ENCODE measurements at places on chromosomes 12 and 14.

DNA sequence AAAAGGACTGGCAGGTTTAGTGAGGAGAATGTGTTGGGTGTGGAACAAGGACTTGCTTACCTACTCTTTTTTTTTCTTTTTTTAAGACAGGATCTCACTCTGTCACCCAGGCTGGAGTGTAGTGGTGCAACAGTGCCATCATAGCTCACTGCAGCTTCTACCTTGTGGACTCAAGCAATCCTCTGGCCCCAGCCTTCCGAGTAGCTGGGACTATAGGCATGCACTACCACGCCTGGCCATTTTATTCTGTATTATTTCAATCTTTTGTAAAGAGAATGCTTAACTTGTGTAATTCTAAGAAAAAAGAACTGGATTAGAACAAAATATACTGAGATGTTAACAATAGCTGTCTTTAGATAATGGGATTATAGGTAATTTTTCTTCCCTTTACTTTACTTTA is 1.9 kb upstream of the VRTN start:
- DNase-seq, result no peak

- DNase-seq, result no peak
Measured at GRCh38 chr14:81178063-81178462, 42.7 kb downstream of the GTF2A1 start.

DNA sequence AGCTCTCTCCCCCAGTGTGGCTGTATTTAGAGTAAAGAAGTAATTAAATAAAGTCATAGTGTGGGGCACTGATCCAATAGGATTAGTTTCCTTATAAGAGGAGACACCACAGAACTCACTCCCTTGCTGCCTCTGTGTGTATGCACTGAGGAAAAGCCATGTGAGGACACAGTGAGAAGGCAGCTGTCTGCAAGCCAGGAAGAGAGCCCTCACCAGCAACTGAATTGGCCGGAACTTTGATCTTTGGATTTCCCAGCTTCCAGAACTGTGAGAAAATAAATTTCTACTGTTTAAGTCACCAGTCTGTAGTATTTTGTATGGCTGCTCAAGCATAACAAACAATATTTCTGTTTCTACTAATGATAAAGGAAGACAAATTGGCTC is 368.7 kb upstream of the PRICKLE1 start:
- DNase-seq, result no peak

GRCh38 chr12:33267641-33268040 is 172.0 kb downstream of the SYT10 start:
- no peak for DNase-seq

DNA sequence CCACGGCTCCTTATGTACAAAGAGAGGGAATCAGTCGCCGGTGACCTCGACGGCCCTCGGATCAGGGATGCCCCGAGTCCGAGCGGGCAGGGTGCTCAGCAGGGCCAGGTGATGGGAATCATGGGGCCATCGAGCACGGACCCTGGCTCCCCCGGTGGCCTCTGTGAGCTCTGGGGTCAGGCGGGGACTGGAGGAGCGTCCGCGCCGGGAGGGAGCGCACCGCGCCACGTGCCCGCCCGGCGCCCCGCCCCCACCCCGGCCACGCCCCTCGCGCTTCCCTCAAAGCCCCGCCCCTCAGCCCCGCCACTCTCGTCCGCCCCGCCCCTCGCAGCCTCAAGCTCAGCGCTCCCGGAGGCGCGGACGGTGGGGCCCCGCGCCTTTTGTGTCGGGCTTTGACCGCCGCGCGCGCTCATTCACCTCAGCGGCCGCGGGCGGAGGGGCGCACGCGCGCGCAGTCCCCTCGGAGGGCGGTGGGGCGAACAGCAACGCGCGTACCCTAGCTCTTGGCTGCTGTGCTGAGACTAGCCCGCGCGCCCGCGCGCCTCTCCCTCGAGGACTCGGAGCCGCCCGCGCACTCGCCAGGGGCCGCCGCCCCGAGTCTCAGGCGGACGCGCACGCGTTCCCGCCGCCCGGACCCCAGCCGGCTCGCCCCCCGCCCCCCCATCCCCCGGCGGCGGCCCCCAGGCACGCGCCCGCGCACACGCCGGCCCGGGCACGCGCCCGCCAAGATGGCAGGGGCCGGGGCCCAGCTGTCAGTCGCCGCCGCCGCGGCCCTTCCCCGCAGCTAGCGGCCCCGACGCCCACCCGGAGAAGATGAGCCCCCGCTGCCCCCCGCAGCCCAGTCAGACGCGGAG is 93.9 kb upstream of the EVL start:
- DNase-seq, result peak; percentile 60

DNA sequence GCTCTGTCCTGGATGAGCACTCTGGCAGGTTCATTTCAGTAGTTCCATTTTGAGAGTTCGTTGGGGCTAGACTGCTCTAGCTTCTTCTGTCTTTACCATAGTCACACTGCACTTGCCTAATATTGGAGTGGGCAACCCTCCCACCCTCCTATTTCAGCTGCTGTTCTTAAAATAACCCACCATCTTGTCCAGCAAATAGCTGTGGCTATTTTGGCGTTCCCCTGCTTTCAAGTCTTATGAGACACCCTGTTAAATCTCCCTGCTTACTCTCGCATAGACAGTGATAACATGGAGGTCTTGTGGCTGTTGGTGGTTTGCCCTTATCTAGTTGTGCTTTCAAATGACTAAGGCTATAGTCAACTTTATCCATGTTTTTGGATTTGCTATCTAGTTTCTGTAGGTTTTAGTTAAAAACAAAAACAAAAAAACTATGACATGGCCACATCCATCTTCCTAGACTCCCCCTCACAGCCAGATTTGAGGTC is 65.5 kb downstream of the LRP6 start:
- DNase-seq, result no peak

DNA sequence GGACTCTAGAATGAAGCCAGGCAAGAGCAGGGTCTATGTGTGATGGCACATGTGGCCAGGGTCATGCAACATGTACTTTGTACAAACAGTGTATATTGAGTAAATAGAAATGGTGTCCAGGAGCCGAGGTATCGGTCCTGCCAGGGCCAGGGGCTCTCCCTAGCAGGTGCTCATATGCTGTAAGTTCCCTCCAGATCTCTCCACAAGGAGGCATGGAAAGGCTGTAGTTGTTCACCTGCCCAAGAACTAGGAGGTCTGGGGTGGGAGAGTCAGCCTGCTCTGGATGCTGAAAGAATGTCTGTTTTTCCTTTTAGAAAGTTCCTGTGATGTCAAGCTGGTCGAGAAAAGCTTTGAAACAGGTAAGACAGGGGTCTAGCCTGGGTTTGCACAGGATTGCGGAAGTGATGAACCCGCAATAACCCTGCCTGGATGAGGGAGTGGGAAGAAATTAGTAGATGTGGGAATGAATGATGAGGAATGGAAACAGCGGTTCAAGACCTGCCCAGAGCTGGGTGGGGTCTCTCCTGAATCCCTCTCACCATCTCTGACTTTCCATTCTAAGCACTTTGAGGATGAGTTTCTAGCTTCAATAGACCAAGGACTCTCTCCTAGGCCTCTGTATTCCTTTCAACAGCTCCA is 39.6 kb downstream of the DAD1 start:
- DNase-seq, result no peak

DNA sequence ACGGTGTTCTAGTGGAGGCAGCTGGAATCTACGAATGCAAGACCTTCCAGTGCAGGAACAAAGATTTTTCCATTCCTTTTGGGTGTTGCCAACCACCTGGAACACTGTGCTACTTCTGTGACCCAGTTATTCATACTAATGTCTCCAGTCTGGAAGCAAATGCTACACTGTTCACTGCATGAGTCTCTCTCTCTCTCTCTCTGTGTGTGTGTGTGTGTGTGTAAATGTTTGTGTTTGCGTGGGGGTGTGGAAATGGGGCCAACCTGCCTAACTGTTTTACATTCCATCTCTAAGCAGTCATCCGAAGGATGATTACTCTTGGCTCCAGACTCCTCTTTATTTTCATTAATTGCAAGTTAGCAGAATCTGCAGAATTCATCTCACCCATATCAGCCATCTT is 29.9 kb upstream of the YBX3 start:
- no peak for DNase-seq
